Peyer's patch (tissue), 4 donors: ENCODE measurements at places on chromosomes 11 and 22.

DNA sequence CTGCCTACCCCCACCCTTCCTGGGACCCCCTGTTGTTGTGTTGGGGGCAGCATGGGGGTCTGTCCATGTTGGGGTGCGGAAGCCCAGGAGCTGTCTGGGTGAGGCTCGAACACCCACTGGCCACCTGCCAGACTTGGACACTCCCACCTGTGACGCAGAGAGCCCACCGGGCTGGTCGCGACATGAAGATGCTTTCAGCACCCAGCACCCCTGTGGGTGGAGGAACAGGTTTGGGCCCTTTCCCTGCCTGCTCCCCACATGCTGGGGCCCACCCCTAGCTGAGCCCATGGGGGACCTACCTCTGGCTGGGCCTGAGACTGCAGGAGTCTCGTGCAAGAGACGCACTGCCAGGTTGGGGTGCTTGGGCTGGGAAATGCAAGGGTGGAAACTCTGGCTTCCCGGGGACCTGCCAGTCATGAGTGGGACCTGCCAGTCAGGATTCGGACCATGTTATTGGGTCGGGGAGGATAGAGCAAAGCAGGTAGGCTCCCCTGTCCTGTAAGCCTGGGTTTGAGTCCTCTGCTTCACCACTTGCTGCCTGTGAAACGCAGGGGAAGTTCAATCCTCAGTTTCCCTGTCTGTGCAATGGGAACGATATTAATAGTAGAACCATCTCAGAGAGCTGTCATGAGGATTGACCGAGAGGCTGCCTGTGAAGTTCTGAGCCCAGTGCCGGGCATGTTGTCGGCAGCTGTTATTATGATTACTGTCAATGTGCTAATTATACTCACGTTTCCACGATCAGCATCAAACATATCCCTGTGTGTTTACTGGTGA lies 24.1 kb downstream of the KIAA1671 start:
- no peak for DNase-seq

DNA sequence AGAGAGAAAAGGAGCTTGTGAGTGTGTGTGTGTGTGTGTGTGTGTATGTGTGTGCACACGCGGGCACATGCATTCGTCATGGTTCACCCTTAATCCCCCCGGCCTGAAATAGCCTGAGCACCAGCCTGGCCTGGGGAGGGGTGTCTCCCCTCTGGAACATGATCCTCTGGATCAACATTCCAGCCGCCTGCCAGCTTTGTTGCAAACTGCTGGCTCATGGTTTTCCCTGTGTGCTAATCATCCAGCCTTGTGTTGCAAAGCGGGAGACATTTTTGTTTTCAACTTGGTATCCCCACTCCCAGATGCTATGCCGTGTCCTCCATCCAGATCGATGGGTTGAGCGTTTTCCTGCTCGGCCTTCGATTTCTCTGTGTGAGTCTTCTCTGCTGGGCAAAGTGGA lies 94.3 kb downstream of the FEZ1 start:
- DNase-seq: no peak

DNA sequence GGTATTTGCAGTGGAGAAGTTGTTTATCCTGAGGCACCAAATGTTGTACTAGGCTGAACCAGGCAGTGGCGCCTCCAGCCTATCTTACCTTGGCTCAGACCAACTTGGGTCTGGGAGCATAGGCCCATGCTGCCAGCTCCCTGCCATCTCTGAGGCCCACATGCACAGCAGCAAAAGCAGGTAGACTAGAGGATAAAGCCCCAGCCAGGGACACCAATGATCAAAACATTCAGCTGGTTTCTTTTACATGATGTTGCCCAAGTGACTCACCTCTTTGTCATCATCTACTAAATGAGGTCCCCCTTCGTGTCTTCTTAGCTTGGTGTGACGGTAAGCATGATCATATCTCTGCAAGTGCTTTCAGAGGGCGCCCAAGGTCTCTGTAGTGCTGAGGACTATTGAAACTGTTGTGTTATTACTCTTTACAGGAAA lies 112.1 kb upstream of the DRD2 start:
- no peak for DNase-seq

DNA sequence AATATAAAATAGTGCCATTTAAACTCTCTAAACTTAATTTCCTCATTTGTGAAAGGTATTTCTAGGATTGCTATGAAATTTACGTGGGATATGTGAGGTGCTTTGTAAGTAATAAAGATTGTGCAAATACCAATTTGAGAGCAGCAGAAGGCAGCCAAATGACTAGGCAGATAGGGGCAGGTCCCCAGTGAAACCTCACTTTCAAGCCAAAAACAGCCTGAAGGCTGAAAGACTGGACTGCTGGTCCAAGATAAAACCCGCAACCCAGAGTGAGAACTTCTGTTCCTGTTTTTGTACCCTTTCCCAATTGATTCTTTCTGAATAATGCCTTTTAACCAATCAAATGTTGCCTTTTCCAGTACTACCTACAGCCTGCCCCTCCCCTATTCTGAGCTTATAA lies 7.2 kb downstream of the DTX4 start:
- no peak for DNase-seq

DNA sequence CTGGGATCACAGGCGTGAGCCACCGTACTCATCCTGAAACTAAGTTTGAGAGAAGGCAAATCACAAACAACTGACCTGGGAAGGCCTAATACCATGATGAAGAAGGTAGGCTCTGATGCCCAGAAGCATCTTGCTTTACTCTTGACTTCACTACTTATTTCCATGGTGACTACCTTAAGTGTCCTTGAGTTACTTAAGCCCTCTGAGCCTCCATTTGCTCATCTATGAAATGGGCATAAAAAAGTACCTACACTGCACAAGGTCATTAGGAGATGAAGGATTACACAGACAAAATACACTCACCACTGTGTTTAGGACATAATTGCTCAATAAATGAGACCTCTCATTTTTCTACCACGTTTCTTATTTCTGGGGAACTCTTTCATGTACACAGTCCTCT lies 27.9 kb downstream of the EIF4ENIF1 start:
- no peak for DNase-seq

- DNase-seq: peak; percentile 78
Observed at GRCh38 chr22:38230108-38230825, 28.5 kb downstream of the MAFF start.

- no peak for DNase-seq
Observed at GRCh38 chr22:26981541-26981940, 324.2 kb downstream of the MIAT start.

DNA sequence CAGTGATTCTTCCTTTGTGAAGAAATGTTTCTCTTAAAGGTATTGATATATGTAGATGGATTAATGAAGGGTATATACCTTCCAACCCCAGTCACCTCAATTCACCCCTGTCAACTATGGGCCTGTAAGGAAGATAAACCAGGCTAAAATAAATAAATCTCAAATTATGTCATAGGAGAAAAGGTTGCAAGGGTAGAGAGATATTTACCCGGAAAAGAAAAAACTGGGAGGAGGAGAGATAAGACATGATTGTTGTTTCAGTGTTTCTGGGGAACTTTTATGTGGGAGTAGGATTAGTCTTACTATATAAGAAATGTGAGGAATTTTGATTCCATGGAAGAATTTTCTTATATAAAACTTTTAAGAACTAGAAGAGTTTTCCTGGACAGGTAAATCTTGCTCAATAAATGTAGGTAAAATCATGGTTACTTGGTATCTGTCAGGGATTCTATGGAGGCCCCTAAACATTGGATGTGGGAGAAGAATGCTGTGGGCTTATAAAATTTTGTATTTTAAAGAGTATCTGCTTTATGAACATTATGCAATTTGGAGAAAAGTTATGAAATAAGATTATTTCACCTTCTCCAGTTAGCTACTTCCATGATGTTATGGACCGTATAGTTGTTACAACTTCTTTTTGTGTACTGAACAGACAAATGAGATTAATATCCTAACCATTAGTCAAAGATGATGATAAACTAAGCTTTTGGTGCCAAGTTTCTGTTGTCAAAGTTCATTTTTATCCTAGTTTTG lies 6.4 kb downstream of the YAP1 start:
- no peak for DNase-seq

DNA sequence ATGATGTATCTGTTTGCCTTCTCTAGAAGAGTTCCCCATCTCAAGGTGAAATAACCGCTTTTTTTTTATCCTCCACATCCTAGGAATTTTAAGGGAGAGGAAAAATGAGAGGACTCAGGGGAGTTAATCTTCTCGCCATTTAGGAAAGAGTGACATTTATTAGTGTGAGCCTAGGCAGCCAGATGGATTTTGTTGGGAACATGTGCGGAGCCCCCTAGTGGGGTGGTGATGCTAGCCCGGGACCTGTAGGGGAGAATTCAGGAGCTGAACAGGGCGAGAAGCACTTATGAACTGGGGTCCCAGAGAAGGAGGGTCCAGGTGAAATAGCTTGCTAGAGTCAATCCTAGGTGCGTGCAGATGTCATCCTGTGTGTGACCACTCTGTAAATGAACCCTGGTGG lies 10.7 kb downstream of the IL17RA start:
- DNase-seq: peak; percentile 7

- DNase-seq: no peak
Observed at GRCh38 chr11:74446532-74446938, 20.8 kb downstream of the KCNE3 start.

- DNase-seq: no peak
Observed at GRCh38 chr11:130623670-130624668, 175.5 kb downstream of the ADAMTS15 start.

- DNase-seq: no peak
Observed at GRCh38 chr11:28963187-28963586, 855.0 kb downstream of the METTL15 start.

- peak; percentile 31 for DNase-seq
Observed at GRCh38 chr22:48896766-48897644, 930.7 kb downstream of the BRD1 start.

GRCh38 chr22:37032535-37033460 lies 13.3 kb downstream of the MPST start:
- DNase-seq: peak; percentile 87

DNA sequence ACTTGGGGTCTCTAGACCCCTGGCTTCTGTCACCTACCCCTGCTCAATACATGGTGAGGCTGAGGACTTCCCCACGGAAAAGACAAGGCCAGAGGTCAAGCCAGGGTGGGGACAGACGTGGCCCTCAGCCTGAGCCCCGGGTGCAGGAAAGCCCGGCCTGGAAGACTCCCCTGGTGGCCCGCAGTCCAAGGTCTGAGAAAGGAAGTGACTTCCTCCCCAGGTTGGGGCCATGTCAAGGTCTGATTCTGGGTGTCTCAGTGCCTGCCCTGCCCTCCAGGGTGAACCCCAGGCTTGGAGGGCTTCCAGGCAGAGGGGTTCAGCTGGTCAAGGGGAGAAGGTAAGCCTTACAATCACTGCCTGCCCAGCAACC lies 3.9 kb downstream of the CTSD start:
- DNase-seq: no peak

DNA sequence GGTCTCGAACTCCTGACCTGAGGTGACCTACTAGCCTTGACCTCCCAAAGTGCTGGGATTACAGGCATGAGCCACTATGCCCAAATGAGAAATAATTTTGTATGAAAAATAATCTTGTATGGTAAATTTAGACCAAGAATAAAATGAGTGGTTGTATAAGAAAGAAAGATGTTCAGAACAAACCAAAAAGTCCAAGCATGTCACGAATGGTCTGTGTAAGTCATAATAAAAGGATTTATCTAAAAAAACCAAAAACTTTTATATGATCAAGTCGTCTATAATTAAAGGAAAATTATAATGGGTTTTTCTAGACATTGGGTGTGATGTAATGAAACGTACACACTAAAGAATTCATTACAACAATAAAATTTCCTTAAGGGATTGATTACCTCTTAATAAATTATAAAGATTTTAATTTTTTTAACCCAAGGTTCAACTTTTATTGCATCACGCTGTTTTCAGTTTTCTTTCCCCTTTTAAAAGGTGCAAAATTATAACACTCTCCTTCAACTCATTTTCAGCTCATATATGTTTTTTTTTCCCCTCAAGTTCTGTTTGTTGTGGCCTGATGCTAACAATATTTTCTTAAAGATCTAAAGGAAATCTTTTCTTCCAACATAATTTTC lies 8.9 kb upstream of the AQP11 start:
- DNase-seq: no peak

DNA sequence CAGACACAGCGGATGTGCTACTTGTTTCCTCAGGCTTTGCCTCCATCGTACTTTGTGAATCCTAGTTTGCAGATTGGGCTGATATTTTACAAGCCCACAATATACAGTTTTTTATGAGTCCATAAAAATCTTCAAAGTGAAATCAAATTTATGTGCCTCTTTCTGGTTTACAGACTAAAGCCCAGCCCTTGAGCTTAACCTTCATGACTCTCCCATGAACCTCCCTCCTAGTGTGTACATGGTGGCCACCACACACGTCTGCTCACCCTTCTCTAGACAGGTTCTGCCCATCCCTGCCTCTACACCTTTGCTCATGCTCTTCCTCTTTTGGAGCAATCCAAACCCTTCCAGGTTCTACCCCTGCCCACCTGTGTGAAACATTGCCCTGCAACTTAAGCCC lies 129.4 kb downstream of the TENM4 start:
- DNase-seq: no peak

- DNase-seq: no peak
Observed at GRCh38 chr11:108085672-108086071, 35.7 kb upstream of the ACAT1 start.

DNA sequence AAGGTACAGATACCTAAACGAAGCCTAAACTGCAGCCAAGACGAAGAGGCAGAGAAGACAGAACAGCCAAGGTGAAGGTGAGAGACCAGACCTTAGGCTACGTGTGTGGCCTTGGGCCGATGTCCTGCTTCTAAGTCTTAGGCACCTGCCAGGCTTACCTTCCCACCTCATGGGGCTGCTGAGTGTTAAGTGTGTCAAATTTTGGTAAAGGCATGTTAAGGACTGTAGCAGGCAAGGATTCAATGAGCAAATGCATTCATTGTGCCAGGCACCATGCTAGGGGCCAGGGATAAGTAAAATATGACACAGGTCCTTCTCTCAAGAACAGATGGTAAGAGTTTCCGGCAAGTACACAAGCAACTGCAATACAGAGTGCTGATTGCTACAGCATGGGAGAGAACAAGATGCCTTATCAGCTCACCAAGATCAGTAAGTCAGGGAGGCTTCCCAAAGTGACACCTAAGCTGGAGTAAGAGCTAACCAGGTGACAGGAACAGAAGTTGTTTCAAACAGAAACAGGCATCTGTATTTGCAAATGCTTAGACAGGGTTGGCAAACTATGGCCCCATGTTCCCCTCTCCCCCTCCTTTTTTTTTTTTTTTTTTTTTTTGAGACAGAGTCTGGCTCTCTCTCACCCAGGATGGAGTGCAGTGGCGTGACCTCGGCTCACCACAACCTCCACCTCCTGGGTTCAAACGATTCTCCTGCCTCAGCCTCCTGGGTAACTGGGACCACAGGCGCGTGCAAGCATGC lies 46.7 kb downstream of the CLTCL1 start:
- no peak for DNase-seq
